AG08396 (cell line): ENCODE measurements at places on chromosomes 3 and 15.

- no peak for DNase-seq
Observed at GRCh38 chr3:140244893-140245292, 309.9 kb downstream of the CLSTN2 start.

DNA sequence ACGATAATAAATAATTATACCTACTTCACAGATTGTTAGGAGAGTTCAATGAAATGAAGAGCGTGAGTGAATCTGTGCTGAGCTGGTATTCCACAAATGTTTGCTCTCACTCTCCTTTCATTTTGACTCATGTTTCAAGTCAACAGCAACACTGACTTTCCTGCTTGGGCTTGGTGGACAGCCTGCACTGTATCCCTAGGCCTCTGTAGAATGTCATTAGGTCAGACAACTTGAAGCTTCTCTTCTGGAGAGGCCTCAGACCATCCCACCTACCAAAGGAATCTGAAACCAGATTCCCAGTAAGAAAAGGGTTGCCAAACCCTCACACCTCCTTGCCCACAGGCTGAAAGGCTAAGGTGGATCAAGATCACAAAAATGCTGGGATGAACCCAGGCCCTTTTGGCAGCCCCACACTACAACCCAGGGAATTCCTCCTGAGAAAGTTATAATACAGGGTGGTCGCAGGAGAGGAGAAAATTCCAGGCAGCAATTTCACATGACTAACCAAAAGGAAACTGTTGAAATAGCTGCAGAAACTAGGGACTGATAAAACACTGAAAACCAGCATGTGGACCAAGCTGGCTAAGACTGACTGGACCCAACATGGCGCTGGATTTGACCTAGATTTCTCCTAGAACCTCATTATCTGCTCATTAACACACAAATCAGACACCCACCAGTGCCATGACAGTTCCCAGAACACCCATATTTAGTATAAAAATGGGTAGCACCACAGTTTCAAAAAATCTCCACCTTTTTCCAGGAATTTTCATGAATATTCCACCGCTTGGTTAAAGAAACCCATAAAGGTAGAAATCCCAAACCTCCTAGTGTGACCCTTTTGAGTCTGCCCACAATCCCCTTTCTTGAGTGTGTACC is 57.0 kb upstream of the ZNF148 start:
- DNase-seq: no peak

DNA sequence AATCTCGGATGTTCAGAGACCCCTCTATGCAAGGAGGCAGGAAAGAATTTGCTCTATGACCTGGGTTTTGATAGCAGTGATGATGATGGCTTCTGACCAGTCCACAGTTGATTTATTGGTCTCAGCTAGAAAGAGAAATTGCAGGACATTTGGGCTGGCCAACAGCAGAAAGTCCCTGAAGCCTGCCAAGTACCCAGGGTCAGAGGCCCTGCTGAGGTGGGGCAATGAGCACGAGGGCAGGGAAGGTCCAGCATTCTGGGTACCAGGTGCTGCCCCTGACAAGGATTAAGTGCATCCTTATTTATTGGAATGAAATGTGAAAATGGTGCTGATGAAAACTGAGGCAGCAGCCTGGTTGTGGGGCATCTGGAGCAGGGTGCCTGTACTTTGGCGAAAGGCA is 19.8 kb downstream of the C3orf62 start:
- no peak for DNase-seq

DNA sequence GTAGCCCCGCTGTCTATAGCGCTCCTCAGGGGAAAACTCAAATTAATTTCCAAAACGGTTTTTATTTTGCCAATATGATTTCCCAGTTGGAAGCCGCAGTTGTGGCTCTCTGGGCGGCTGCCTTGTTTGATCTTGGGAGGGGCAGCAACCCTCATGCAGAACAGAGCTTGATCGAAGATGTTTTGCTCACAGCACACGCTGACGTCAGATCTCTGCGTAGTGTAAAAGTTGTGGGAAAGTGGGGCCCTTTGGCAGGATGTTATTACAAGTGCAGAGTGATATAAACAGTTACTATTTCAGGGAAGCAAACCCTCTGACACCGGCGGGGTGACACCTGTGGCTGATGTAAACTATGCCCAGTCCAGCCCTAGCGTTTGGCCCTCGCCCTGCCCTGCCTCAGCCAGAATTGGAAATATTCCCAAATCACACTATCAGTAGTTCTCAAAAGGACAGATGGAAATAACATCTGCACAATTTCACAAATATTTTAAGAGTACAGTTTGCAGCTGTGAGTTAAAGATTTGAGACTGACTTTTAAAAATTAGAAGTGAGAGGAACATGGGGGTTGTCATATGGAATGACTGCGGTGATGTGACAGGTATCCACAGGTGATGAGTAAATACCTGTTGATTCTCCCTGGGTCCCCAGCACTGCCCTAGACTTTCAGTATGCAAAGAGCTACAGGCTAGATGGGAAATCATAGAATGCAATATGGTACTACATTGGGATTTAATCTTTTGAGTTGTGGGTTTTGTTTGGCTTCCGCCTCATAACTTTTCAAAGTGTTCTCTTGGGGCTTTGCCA is 1.7 kb downstream of the SYNM start:
- DNase-seq: peak; percentile 59

DNA sequence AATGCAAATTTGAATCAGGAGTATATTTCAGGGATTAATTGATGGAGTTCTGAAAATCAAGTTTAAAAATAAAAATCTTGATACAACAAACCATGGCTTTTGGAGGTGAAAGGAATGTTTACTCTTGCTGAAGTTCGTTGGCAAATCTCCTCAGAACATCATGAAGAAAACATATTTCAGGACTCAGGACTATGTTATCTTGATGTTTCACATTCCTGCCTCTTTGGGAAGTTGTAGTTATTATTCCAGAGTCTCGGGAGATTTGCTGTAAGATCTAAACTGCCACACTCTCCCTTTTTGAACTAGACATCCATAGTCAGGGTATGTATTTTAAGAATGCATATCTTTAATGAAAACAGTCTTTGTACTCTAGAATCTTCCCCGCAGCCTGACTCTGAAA is 271.2 kb downstream of the RBMS3 start:
- DNase-seq: no peak

- DNase-seq: no peak
Observed at GRCh38 chr3:197802779-197803459, 11.9 kb downstream of the LRCH3 start.

- no peak for DNase-seq
Observed at GRCh38 chr3:139260793-139261736, 82.8 kb upstream of the MRPS22 start.

DNA sequence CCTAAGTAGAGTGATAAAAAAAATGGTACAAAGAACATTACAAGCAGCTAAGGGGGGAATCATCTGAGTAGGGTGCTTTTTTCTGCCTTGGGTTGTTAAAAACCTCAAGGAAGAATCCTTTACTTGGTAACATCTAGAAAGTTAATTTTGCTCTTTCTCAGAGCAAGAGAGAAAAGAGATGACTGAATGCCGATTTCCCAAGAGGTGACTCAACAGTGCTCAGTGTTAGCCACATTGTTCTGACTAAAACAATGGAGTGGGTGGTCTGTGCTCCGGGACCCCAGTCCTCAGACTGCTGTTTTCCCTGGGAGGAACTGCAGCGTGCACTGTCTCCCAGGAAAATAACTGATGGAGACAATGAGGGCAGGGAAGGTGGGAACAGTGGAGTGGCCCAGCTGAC is 41.1 kb upstream of the RASGRP1 start:
- no peak for DNase-seq

DNA sequence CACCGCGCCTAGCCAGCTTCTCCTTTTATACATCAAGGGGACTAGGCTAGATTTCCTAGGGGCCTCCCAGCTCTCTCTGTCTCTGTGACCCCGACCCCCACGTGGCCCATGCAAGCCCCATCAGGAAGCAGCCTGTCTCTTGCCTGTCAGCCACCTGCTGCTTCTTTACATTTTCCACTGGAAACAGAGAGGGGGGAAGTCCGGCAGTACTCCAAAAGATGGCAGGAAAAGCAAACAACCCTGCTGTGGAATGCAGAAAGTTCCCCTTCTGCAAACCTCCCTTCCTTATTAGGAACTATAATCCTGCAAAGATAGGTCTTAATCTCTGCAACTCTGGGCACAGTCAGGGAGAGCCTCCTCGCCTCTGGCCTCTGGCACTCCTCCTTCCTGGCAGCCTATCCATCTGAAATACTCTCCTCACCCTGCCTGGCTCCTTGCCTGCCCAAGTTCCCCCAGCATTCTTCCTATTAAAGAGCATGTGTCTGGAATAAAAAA is 47.4 kb upstream of the HACD2 start:
- peak; percentile 33 for DNase-seq

GRCh38 chr3:113266738-113267137 is 55.4 kb downstream of the BOC start:
- no peak for DNase-seq

DNA sequence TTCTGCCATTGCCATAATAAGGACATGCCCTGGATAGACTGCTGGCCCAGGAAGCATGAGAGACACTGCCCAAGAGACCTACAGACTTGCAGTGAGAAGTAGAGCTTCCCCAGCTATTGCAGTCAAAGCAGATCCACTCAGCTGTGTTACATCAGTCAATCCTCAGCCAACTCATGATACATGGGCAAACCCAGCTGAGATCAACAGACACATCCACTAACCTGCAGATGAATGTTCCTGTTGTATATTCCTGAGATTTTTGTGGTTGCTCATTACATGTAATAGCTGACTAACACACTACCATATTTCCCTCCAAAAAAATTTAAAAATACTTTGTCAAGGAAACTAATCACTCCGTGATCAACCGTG is 68.6 kb downstream of the DCLK3 start:
- no peak for DNase-seq

- no peak for DNase-seq
Observed at GRCh38 chr15:47822048-47822447, 104.7 kb downstream of the SEMA6D start.

GRCh38 chr15:61243983-61244593 is 15.0 kb upstream of the RORA start:
- no peak for DNase-seq

- DNase-seq: no peak
Observed at GRCh38 chr15:83592370-83593040, 61.4 kb upstream of the ADAMTSL3 start.

GRCh38 chr15:81480645-81481053 is 106.6 kb upstream of the TMC3 start:
- DNase-seq: peak; percentile 24

DNA sequence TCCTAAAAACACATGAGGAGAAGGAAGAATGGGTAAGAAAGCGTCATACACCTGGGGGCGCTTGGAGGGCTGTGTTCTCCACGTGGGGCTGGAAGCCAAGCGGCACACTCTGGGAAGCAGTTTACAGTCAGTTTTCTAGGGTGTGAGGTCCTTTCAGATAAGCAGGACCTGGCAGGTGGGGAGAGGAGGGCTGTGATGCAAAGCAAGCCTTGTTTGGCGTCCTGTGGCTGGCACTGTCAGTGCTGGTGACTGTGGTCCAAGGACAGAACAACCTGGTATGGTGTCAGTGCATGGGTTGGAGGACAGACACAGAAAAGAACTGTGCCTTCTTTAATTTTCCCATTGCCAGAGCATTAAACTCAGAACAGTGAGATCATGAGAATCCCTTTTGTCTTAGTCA is 260.7 kb upstream of the NR2E3 start:
- no peak for DNase-seq

GRCh38 chr15:37081983-37082382 is 18.4 kb downstream of the MEIS2 start:
- no peak for DNase-seq

- DNase-seq: no peak
Observed at GRCh38 chr3:140319739-140320138, 358.1 kb upstream of the TRIM42 start.

DNA sequence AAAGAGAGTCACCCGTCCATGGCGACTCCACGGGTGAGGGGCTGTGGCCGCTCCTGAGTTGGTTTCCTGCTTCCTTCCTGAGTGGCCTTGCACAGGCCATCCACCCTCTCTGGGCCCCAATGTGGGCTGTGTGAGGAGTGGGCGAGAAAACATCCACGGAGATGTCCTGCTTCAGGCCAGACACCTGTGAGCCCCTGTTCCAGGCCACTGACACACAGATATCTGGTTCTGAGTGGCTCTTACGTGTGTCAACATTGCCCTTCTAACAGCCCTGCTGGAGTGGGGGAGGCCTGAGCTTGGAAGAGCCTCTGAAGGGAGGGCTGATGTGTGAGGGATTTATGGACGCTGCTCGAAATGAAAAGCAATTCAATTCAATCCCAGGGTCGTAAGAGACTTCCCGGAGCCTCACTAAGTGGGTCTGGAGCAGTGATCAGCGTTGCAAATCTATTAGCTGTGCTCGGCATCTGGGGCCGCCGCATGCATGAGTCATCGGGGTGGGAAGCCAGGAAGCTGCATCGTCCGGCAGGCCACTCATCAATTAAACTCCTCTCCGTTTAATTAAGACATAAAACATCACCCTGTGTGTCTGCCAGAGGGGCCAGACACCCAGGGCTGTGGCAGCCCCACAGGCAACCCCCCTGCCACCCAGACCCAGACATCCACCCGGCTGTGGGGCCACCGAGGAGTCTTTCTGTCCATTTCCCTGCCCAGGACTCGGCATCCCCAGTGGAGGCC is 20.0 kb upstream of the PRR23E start:
- DNase-seq: peak; percentile 83

DNA sequence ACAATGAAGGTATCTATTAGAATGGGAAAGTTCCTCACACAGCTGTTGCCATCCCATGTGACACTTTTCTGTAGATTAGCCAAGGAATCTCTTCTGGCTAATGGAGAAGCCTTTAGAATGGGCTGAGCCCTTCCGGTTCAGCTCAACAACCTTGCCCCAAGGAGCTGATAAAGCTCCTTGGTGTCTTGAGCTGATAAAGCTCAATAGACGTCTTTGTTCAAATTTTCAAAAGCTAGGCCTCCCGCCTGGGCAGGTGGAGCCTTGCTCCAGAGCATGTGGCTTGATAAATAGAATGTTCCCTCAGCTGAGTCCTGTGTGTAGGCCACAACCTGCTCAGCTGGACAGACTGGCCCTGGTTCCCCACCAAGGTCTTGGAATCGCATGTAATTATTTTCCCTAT is 7.2 kb upstream of the BNIP2 start:
- DNase-seq: no peak

DNA sequence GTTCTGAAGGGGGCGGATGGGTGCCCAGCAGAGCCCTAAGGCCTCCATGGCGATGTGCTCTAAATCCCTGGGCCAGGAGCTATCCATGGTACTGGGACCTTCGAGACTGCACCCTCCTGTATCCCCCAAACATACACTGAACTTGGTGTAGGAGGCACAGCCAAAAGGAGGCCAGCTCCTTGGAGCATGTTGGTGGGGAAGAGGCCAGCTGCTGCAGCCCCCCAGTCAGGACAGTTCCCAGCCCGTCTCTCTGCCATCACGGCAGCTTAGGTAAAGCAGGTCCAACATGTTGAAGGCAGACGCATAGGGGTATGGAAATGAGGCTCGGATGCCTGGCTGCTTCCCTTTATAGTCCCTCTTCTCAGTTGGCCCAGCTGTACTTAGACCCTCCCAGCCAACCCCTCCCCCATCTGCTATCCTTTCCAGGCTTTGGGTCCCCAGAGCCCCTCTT is 1.8 kb downstream of the CAMKV start:
- peak; percentile 63 for DNase-seq

GRCh38 chr15:95887666-95888390 is 442.7 kb upstream of the NR2F2 start:
- DNase-seq: no peak

- no peak for DNase-seq
Observed at GRCh38 chr3:39346785-39347585, 17.5 kb downstream of the CCR8 start.
